ENCODE measurements at places on chromosomes 5 and 9.

DNA sequence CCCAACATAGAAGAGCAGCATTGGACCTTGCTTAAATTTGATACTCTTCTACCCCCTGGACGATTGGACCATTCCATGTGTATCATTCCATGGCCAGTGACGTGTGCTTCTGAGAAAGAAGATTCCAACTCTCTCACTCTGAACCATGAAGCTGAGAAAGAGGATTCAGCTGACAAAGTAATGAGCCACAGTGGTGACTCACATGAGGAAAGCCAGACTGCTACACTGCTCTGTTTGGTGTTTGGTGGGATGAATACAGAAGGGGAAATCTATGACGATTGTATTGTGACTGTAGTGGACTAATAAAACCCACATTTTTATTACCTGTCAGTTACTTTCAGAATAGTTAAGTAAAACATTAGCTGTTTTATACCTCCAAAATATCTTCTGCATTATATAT lies 7.5 kb downstream of the HSPA5 start:
- peak; percentile 95 for DNase-seq

GRCh38 chr5:141319699-141320098 lies 885 bp downstream of the TAF7 start:
- no peak for DNase-seq

- peak; percentile 1 for DNase-seq
These were observed 1219.3 kb upstream of the WWC1 start for GRCh38 chr5:167071981-167072610.

DNA sequence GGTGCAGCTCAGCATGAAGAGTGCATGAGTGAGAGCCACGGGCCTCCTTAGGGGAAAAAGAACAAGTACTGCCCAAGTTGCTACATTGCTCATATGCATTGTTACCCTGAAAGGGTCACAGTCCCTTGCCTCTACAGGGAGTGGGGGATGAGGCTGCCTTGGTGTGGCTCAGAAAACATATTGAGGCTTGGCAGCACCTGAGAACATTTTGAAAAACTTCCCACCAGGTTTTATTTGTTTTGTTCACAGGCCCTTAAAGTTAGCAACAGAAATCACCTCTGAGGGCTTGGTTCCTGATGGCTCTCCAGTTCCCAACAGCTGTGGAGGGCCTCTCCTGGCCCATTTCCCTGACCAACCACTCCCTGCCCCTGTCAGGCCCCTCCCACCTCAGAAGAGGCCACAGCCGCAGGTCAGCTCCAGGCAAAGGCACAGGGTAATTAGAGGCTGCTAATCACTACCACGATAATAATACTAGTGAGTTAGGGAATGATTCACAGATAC lies 90.7 kb upstream of the ADRA1B start:
- peak; percentile 24 for DNase-seq

DNA sequence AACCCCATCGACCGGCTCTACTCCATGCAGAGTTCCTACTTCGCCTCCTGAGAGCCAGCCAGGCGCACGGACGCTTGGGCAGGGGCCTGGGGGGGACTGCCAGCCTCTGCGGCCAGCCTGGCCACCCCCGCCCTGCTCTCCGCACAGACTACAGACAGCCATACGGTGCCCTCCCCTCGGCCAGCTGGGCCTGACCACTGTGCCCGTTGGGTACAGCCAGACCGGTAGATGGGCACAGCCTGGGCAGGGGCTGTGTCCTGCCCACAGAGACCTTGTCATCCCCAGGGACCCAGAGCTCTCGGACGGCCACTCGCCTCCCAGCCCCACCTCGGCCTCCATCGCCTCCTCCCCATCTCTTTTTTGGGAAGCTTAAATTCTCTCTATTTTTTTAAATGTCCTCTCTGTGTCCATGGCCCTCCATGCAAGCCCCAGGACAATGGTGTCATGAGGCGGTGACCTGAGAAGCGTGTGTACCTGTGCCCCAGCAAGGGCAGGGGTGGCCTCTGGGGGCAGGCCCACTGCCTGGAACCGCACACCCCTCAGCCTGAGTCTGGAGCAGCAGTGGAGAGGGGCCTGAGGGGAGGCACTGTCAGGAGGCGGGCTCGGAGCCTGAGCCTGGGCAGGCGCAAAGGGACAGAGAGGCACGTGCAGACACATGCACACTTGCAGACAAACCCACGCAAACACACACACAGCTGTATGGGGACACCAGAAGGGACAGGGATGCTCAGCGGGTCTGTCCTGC lies 82.8 kb downstream of the LMX1B start:
- DNase-seq = no peak

DNA sequence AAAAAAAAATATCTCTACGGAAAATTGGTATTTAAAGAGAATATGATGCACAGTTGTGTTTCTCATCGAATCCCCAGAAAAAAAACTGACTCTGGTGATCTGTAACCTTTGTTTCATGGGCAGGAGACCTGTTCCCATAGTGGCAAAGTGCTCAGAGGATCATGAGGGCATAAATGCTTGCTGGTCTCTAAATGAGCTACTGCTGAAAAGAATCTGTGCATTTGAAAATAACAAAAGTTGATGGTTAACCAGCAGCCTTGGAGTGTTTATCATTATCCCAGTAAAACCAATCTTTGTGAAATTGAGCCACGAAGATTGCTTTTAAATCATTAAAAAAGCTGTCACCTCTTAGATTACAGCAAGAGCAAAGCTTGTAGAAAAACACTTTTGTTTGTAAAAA lies 775.4 kb downstream of the MTRR start:
- DNase-seq = no peak

GRCh38 chr9:128286440-128286839 lies 10.4 kb downstream of the SWI5 start:
- peak; percentile 64 for DNase-seq

DNA sequence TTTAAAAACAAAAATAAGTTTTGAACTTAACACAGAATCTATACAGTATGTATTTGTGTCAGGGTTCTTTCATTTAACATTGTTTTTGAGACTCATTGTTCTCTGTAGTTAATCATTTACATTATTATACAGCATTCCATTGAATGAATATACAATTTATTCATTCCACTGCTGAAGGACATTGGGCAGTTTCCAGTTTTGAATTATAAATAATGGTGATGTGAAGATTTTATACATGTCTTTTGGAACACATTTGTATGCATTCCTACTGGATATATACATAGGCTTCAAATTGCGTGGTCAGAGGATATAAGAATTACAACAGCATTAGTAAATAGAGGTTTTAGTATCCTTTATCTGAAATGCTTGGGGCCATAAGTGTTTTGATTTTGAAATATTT lies 72.0 kb downstream of the CEP120 start:
- no peak for DNase-seq

DNA sequence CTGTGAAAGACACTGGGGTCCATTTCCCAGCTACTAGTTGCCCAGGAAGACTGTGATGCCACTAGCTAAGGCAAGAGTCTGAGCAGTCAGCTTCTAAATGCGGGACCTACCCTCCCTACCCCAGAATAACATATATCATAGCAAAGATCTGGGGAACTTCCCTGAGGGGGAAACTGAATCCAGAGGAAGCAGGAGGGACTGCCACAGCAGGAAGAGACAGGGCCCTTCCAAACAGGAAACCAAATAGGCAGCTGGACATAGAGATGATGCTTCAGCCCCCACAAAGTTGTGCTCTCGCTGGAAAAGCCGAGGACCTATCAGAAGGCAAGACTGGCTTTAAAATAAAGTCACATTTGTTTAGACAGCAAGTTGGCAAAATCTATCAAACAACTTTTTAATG lies 51.1 kb downstream of the KLHL3 start:
- no peak for DNase-seq

DNA sequence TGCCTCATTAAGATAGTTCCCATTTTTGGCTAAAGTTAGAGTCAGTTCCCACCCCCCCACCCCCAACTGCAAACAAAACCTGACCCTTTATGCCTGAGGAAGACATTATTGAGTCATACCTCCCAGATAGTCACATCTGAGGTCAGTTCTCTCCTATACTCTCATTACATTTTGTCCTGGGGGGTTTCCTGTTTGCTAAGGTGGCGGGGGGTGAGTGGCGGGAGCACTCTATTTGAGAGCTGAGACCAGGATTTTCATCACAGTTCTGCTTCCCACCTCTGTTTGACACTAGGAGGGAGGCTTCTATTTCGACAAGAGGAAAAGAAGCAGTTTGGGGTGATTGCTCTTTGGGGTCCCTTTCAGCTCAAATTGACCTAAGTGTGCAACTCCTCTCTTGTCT lies 59.4 kb upstream of the ICE1 start:
- no peak for DNase-seq

DNA sequence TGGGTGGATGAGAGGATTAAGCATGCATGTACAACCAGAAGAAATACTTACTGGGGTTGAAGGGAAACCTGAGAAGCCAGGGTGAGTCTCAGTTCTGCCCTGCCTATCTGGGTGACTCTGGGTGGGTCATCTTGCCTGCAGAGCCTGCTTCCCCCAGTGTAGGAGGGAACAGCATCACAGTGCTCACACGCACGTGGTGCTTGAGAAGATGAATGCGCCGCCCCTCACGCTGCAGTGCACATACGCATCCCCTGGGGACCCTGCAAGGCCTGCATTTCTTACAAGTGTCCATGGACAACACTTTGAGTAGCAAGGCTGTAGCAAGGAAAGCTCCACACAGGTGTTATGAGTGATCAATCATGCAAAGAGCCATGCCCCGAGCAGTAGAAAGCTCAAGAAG lies 18.7 kb upstream of the GABBR2 start:
- DNase-seq = no peak

DNA sequence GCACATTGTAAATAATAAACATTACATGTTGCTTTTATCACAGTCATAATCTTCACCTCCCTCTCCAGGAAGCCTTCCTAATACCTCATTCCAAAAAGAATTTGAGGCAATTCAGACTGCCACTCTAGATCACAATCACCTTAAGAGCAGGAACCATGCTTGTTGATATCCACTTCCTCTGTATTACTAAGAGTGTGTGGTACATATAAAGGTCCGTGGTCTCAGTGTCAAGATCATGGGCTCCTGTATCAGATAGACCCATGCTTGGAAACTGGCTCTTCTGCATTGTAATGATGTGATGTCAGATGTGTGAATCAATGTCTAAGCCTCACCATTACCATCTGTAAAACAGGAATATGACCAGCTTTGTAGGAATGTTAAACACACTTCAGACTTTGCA lies 114.1 kb downstream of the SPOCK1 start:
- DNase-seq = no peak

- no peak for DNase-seq
These were observed 12.5 kb upstream of the HABP4 start for GRCh38 chr9:96437454-96437853.

- DNase-seq = no peak
These were observed 3.9 kb upstream of the NEURL1B start for GRCh38 chr5:172637110-172637580.

DNA sequence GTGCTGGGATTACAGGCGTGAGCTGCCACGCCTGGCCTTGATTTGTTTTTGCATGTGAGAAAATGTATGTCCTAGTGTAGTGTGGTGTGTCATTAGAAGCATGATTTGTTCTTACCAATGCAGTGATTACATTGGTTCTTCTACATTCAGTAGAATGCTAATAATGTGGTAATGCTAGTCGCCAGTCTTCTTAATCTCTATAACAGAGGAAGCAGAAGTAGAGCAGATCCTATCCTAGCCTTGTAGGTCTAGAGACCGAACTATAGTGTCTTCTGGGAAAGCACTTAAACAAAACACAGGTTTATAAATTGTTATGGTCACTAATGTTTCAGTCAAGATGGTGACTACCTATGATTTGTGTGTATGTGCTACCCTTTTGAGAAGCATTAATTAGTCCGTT lies 197.5 kb upstream of the DMRT1 start:
- no peak for DNase-seq

GRCh38 chr9:124341455-124342170 lies 73.6 kb downstream of the PSMB7 start:
- DNase-seq = no peak

- DNase-seq = peak; percentile 42
These were observed 54.3 kb downstream of the SLF1 start for GRCh38 chr5:94672746-94673145.

GRCh38 chr9:94995048-94995693 lies 268.7 kb downstream of the AOPEP start:
- no peak for DNase-seq

DNA sequence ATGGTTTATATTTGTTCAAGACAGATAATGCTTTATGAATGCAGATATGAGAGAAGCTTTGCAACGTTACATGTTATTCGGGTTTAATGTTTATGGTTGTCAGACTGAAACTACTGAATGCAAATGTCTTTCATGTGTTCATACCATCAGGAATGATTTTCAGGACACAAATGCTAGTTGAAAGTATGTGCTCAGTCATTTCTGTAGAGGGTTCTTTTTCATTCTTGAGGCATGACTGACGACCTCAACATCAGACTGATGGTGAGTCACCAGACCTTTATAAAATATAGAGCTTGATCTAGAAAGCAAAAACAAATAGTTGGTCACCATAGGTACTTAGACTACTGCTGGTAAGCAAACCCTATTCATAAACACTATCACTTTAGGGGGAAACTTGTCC lies 287.3 kb upstream of the NUDT12 start:
- DNase-seq = peak; percentile 56

DNA sequence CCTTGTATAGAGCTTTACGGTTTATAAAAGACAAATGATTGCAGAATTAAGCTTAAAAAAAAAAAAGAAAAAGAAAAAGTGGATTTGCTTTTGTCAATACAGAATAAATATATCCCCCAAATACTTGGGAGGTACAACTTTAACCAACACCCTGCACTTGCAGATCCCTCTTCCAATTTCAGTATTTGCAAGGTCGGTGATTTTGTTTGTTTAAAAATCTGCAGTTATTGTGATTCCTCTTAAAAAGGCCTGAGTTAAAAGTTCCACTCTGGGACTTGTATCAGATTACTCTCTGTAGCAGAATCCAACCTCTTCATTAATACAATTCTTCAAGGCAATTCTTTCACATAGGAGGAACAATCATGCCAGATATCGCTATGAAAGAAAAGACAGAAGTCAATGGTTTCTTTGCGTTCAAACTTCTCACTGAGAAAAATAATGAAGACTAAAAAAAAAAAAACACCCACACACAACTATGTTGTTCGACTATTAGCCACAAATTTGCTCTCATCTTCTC lies 400.9 kb downstream of the EBF1 start:
- no peak for DNase-seq

- DNase-seq = no peak
These were observed 26.5 kb downstream of the NANS start for GRCh38 chr9:98083061-98083501.

GRCh38 chr5:43007911-43008362 lies 32.2 kb downstream of the ANXA2R start:
- DNase-seq = peak; percentile 82

GRCh38 chr9:72883875-72884274 lies 69.0 kb downstream of the ALDH1A1 start:
- no peak for DNase-seq

DNA sequence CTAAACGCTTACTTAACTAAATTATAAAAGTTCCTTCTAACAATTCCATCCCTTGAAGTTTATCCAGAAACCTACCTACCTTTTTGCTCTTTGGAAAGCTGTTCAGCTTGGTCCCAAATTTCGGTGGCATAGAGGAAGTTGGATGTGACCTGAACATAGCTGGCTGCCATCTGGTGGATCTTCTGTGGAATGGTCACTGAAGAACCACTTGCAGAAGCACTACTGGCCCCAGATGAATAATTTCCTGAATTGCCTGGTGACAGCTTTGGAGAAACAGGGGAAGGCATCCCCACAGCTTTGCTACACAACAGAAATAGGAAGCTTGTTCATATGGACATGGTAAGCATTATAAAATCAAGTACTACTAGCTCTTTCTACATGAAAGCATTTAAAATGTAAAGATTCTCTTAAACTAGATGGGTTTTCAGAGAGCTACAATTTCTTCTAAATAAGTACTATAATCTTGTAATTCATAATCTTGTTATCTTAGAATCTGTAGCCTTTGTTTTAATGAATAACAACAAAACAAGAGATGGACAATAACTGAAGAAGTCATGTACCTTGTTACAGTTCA lies 9.9 kb downstream of the LEAP2 start:
- peak; percentile 85 for DNase-seq

- DNase-seq = no peak
These were observed 1027.3 kb upstream of the CDH9 start for GRCh38 chr5:28065656-28066055.

Measured in fibroblast of pulmonary artery (primary cell).